Activated CD4-positive, alpha-beta T cell treated with anti-CD3 and anti-CD28 coated beads, Interleukin-2, amount 10 ng/mL, durations not matched to agents 24 days and 14 days (primary cell): ENCODE measurements at places on chromosomes 1 and 21. TPM values are rescaled to one million over a fixed set of nuclear protein-coding genes. Genes with fewer than 3 reads are reported as not detected.

GRCh38 chr1:234466945-234467344 is 12.0 kb downstream of the TARBP1 start:
- no peak for DNase-seq
- H3K4me3 ChIP-seq = no peak overlapping the region
- peaks cover 54% of the 10 kb centered on the region for H3K36me3 ChIP-seq
- peaks cover 9% of the 10 kb centered on the region for H3K4me1 ChIP-seq
- no peaks in the 10 kb centered on the region for H3K27me3 ChIP-seq

HCRTR1 gene
- total RNA-seq = not detected in 2 replicates

WNT3A gene
- not detected in 2 replicates for total RNA-seq

- peaks cover 19% of the 10 kb centered on the region for H3K36me3 ChIP-seq
- H3K27me3 ChIP-seq = no peaks in the 10 kb centered on the region
- H3K4me1 ChIP-seq = peaks cover 2% of the 10 kb centered on the region
- H3K27ac ChIP-seq = no peak overlapping the region
- peak overlapping the region; percentile 62 for H3K4me3 ChIP-seq
Observed at GRCh38 chr1:180954801-180955165, 42.1 kb downstream of the KIAA1614 start.

SGIP1 gene
- not detected in 2 replicates for total RNA-seq

- H3K36me3 ChIP-seq = no peaks in the 10 kb centered on the region
- no peaks in the 10 kb centered on the region for H3K27me3 ChIP-seq
- H3K27ac ChIP-seq = no peak overlapping the region
- H3K4me3 ChIP-seq = no peak overlapping the region
Observed at GRCh38 chr21:29212446-29212845, 82.0 kb downstream of the MAP3K7CL start.

LCE2A gene
- not detected in 2 replicates for total RNA-seq

DNA sequence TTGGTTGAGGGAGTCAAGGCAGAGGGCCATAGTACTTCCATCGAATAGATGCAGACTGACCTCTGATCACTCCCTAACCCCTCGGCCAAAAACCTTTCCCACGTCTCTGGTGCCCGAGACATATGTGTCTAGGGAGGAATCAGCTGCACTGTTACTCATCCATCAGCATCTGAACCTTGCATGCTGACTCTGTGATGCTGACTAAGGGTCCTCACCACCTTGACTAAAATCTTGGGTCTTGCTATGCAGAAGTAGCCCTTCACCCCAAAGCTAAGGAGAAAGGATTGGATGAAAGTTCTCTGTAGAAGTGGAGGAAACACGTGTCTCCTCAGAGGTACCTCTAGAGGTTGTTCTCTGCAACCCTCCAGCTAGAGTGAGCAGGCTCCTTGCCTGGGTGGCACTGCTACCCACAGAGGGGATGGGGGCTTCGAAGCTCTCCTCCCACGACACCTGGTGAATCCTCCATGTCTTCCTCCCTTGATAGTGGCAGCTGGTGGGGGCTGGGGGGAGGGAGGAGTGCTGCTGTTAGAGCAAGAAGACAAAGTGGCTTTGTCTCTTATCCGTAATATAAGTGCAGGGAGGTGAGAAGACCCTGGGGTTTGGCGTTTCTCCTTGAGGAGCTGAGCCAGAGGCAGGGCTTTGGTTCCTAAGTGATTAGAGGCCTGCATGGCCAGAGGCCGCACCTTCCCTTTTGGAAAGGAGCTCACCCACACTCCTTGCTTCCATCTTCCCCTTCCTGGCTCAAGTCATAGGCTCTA is 45.1 kb downstream of the ATP2B4 start:
- H3K36me3 ChIP-seq = peaks cover 23% of the 10 kb centered on the region
- no peak for DNase-seq
- H3K4me3 ChIP-seq = no peak overlapping the region
- peak overlapping the region; percentile 68 for H3K27ac ChIP-seq
- no peaks in the 10 kb centered on the region for H3K27me3 ChIP-seq
- H3K4me1 ChIP-seq = peaks cover 67% of the 10 kb centered on the region

- H3K27ac ChIP-seq = peak overlapping the region; percentile 84
- H3K4me1 ChIP-seq = peaks cover 31% of the 10 kb centered on the region
- no peaks in the 10 kb centered on the region for H3K36me3 ChIP-seq
- no peak for DNase-seq
- H3K4me3 ChIP-seq = peak overlapping the region; percentile 86
Observed at GRCh38 chr1:65066419-65066765, 81.6 kb upstream of the AK4 start.

FNDC10 gene
- 14.3 and 15.9 TPM in 2 replicates for total RNA-seq

SRSF11 gene
- 187 and 195 TPM in 2 replicates for total RNA-seq

DNA sequence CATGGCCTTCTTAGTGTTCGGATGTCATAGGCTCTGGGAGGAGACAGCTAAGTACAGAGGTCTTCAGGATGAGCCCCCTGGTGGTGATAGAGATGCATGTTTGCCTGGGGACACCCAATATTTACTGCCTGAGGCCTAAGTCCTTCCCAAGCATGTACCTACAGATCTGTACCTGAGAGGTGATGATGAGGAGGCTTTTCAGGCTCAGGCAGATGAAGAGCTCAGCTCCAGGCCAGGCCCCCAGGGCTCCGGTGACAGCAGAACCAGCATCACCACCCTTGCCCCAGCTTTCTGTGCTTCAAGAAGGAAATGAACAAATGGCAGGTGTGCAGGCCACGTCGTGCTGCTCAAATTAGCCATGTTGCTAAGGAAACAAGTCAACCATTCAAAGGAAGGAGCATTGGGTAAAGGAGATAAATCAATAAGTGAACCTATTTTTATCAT is 21.1 kb downstream of the CACNA1E start:
- no peaks in the 10 kb centered on the region for H3K36me3 ChIP-seq
- DNase-seq = peak; percentile 62
- H3K4me1 ChIP-seq = peaks cover 3% of the 10 kb centered on the region
- H3K27me3 ChIP-seq = peaks cover 8% of the 10 kb centered on the region
- no peak overlapping the region for H3K27ac ChIP-seq

DNA sequence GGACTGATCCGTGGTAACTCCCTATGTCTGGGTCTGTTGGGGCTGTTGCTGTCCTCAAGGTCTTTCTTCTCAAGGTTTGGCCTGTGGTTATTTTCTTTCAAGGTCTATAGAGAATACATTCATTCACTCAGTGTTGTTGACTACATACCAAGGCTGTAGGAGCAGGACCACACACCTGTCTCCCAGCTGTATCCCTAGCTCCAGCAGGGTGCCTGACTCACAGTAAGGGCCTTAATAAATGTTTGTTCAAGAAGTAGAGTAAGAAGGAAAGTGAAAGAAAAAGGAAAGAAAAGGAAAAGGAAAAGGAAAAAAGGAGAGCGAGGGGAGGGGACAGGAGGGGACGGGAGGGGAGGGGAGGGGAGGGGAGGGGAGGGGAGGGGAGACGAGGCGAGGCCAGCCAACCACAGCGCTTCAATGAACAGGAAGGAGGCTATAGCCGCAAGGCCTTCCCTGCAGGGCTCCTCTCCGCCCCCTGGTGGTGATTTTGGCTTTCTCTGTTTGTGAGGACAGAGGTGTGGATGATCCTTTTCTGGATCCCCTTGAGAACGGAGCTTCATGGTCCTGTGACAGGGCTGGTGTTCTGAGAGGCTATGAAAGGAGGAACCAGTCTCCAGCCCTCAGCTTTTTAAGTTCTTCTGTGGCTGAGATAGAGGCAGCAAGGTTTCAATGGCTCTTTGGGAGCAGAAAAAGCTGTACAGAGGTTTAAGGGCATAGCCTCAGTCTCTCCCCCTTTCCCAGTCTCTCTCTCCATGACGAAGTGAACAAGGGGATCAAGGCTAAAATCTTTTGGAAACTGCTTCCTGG is 30.6 kb upstream of the LCE5A start:
- H3K27me3 ChIP-seq = no peaks in the 10 kb centered on the region
- no peaks in the 10 kb centered on the region for H3K36me3 ChIP-seq
- DNase-seq = peak; percentile 82
- H3K4me3 ChIP-seq = peak overlapping the region; percentile 28
- no peak overlapping the region for H3K27ac ChIP-seq

ALX3 gene
- total RNA-seq = not detected in 2 replicates

DNA sequence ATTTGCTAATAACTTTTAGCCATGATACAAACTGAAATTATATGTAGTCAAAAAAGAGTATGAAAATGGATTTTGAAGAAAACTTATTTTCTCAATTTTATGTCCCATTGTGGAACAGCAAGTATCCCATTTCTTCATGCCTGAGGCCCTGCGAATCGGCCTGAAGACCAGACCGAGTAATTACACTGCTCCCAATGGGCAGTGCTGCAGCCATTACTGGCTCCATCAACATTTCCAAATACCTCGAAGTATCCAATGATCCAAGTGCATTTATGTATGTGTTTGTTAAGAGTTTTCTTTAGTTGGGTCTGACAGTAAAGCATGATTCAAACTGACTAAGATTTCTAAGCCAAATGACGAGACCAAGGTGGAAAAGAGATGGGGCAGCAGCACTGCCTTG is 44.4 kb downstream of the HSF2BP start:
- H3K4me3 ChIP-seq = no peak overlapping the region
- no peaks in the 10 kb centered on the region for H3K36me3 ChIP-seq
- DNase-seq = no peak
- H3K4me1 ChIP-seq = peaks cover 5% of the 10 kb centered on the region

FHAD1 gene
- not detected in 2 replicates for total RNA-seq

DNA sequence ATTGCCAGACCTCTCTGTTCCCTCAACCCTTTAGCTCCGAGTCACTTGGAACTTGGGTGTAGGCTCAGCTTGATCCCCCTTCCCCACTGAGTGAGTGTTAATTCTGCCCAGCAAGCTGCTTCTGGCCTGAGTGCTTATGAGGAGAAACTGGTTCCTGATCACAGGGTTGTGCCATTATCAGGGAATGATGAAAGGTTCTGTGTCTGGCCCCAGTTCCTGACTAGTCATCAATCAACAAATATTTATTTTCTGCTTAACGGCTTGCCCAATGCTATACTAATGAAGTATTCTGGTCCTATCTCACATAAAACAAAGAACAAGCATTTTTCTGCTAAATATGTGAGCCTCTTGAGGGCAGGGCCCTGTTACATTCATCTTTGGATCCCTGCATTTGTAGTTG is 20.8 kb downstream of the CC2D1B start:
- no peaks in the 10 kb centered on the region for H3K36me3 ChIP-seq
- H3K27me3 ChIP-seq = no peaks in the 10 kb centered on the region
- DNase-seq = no peak
- H3K4me3 ChIP-seq = no peak overlapping the region

DNA sequence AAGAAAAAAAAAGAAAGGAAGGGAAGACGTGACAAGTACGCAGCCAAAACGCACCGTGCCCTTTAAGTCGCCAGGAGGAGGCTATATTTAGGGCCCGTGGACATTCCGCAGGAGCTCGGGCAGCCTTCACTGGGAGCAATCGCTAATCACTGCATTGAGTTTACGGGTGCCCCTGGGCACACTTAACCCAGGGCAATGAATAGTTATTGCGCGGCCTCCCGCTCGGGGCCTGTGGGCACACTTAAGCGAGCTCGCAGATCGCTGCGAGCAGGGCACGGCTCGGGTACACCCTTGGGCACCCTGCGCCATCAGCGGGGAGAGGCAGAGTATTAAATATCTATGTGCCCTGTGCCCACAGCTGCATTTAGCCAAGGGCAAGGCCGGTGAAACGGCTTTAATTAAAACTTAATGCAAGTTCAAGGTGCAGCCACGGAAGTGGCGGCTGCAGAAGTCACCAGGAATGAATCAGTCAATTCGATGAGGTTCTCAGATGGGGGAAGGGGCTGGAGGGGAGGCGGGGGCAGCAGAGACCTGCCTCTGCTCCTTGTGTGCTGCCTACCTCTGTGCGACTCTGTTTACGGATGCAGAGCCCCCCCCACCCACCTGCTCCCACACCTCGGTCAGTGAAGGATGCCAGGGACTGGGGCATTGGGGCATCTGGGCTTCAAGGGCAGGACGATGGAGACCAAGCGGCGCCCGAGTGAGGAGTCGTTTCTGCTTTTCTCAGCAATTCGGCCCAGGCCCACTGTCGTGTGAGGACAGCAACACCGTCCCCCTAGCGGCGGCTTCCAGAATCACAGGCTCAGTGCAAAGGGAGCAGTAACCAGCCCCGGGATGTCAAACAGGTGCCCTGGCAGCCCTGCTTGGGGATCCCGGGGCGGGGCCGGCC is 51.8 kb upstream of the TARDBP start:
- H3K27me3 ChIP-seq = peaks cover 21% of the 10 kb centered on the region
- H3K27ac ChIP-seq = no peak overlapping the region
- no peak overlapping the region for H3K4me3 ChIP-seq
- no peaks in the 10 kb centered on the region for H3K36me3 ChIP-seq
- H3K4me1 ChIP-seq = peaks cover 7% of the 10 kb centered on the region

- no peak overlapping the region for H3K4me3 ChIP-seq
- no peaks in the 10 kb centered on the region for H3K36me3 ChIP-seq
- H3K27ac ChIP-seq = no peak overlapping the region
Observed at GRCh38 chr21:41536076-41536826, 28.3 kb upstream of the TMPRSS2 start.

DNA sequence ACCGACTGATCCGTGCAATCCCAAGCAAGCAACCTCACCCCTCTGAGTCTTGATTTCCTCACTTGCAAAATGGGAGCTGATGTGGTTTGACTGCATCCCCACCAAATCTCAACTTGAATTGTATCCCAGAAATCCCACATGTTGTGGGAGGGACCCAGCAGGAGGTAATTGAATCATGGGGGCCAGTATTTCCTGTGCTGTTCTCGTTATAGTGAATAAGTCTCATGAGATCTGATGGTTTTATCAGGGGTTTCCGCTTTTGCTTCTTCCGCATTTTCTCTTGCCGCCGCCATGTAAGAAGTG is 58.4 kb downstream of the FHAD1 start:
- no peaks in the 10 kb centered on the region for H3K4me1 ChIP-seq
- peaks cover 11% of the 10 kb centered on the region for H3K27me3 ChIP-seq
- H3K4me3 ChIP-seq = no peak overlapping the region
- H3K27ac ChIP-seq = no peak overlapping the region
- no peaks in the 10 kb centered on the region for H3K36me3 ChIP-seq

DRAM2 gene
- 25.8 and 26.5 TPM in 2 replicates for total RNA-seq

DNA sequence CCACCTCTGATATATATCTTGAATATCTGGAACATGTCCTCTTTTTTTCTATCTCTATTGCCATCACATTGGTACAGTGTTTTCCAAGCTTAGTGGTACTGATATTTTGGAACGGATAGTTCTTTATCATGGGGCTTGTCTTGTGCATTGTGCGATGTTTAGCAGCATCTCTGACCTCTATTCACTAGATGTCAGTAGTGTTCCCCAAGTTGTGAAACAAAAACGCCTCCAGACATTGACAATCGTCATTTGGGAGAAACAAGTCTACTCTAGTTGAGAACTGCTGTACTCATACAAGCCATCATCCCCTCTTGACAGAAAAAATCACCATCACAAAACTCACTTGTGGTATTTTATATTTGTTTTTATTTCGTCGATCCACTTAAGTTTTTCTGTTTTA is 79.7 kb upstream of the CHODL start:
- no peaks in the 10 kb centered on the region for H3K36me3 ChIP-seq
- no peak for DNase-seq
- no peak overlapping the region for H3K27ac ChIP-seq
- no peaks in the 10 kb centered on the region for H3K4me1 ChIP-seq

GRCh38 chr1:231493421-231494185 is 34.9 kb upstream of the TSNAX start:
- no peak overlapping the region for H3K4me3 ChIP-seq
- DNase-seq = no peak

DENND2D gene
- total RNA-seq = 175 and 180 TPM in 2 replicates
